HCT116 (cell line): ENCODE measurements at places on chromosomes 4 and X. TPM values are rescaled to one million over a fixed set of nuclear protein-coding genes. Genes with fewer than 3 reads are reported as not detected.

Gene SLITRK4
- total RNA-seq: not detected

Gene SSX4
- total RNA-seq: not detected

Gene NUDT10
- total RNA-seq: not detected

Gene GLOD5
- not detected for total RNA-seq

Gene LUZP4
- total RNA-seq: not detected

GRCh38 chr4:183507925-183508696, 3.3 kb downstream of the ING2 start:
- no peak for DNase-seq
- peaks cover 2% of the 10 kb centered on the region for H3K4me1 ChIP-seq
- H3K27ac ChIP-seq: no peak overlapping the region
- H3K36me3 ChIP-seq: 0 out of 2 replicates have a peak, but pooled peaks cover 3% of the 10 kb centered on the region
- H3K27me3 ChIP-seq: no peaks in the 10 kb centered on the region
- H3K4me3 ChIP-seq: no peak overlapping the region

DNA sequence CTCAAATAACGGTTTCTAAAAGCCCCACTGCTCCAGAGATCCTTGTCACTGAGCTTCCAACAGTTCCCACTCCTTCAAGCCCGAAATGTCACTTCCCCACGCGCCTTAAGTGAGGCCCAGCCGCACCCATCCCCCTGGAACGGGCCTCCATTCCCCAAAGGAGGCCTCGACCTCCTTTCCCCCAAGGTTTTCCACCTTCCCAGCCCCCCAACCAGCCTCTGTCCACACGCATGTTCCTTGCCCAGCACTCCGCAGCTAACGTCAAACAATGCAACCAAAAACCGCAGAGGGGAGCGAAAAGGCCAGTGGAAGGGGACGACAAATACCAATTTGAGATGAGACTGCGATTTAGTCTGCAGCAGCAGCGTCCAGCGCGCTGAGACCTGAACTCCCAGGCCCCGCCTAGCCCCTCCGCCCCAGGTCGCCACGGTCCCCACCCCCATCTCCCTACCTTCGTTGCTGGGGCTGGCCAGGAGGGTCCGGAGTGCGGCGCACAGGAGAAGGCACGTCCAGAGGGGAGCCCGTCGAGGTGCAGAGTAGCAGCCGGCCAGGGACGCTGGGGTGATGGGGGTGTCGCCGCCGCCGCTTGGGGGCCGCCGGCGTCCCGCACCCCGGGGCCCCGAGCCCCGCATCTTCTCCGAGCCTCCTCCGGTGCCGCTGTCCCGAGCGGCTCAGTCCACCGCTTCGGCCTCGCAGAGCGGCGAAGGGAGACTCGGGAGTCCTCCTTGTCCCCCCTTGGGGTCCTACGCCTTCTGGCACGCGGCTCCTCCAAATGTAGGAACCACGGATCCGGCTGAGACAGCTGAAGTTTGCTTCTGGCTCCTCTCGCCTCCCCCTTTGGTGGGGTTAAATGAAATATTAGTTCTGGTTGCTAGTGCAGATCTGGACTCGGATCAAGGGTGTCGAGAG, 924 bp downstream of the EPHA5 start:
- DNase-seq: no peak
- no peaks in the 10 kb centered on the region for H3K27me3 ChIP-seq
- no peaks in the 10 kb centered on the region for H3K4me1 ChIP-seq
- H3K27ac ChIP-seq: no peak overlapping the region
- no peak overlapping the region for H3K4me3 ChIP-seq

- no peak for DNase-seq
- H3K4me3 ChIP-seq: no peak overlapping the region
- H3K27me3 ChIP-seq: no peaks in the 10 kb centered on the region
Observed at GRCh38 chr4:60683357-60683756, 516.8 kb upstream of the ADGRL3 start.

DNA sequence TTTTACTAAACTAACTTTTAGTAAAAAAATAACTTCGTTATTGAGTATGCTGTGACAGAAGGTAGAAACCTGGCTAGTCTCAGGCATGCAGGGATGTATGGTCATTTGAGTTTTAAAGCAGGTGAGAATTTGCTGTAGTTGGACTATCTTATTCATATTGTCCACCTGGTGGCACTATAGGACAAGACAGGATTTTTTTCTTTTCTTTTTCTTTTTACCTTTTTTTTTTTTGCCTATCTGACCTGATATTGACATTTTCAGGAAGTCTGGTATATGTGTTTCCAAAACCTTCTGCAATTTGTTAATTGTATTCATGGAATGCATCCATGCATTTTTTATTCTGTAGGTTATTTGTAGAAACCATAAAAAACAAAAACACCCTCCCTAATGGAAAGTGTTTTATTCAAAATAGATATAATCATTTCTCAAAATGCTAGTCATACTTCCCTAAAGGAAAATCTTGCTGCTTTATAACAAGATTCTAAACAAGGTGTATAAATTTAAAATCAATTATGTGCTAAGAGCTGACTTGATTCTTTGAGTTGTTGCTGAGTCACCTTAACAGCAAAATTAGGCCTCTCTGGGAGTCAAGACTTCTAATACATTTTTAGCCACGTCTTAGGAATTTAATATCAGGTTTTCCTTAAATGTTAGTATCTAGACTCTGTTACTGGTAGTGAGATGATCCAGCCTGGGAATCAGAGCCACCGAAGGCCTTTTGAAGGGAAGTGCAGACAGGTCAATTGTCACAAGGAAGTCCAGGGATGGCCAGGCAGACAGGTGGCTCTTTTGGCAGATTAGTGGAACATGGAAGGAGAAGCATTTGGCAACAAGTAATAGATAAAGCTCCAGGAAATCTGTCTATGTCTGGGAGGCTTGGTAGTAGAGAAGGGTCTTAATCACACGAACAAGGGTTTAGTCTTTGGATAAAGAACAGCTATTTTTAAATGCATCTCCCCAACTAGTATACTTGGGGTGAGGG, 201.3 kb upstream of the GNPDA2 start:
- no peaks in the 10 kb centered on the region for H3K36me3 ChIP-seq
- peak; percentile 2 for DNase-seq
- H3K27ac ChIP-seq: no peak overlapping the region
- H3K4me3 ChIP-seq: no peak overlapping the region
- no peaks in the 10 kb centered on the region for H3K27me3 ChIP-seq

DNA sequence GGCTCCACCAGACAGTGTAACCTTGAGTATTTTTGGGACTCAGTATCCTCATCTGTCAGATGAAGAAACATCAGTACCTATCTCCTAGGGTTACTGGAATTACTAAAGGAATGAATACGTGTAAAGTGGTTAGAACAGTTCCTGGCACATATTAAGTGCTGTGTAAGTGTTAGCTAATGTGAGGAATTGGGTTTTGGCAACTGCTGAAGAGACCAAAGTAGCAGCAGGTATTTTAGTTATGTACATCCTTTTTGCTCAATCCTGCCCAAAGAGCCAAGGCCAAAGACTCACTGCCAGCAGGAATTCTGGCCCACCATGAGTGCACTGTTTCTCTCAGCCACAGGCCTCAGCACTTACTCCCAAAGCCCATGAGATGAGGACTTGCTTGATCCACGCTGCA, 16.7 kb upstream of the MCF2 start:
- no peak overlapping the region for H3K27ac ChIP-seq
- H3K4me1 ChIP-seq: no peaks in the 10 kb centered on the region
- no peak for DNase-seq

DNA sequence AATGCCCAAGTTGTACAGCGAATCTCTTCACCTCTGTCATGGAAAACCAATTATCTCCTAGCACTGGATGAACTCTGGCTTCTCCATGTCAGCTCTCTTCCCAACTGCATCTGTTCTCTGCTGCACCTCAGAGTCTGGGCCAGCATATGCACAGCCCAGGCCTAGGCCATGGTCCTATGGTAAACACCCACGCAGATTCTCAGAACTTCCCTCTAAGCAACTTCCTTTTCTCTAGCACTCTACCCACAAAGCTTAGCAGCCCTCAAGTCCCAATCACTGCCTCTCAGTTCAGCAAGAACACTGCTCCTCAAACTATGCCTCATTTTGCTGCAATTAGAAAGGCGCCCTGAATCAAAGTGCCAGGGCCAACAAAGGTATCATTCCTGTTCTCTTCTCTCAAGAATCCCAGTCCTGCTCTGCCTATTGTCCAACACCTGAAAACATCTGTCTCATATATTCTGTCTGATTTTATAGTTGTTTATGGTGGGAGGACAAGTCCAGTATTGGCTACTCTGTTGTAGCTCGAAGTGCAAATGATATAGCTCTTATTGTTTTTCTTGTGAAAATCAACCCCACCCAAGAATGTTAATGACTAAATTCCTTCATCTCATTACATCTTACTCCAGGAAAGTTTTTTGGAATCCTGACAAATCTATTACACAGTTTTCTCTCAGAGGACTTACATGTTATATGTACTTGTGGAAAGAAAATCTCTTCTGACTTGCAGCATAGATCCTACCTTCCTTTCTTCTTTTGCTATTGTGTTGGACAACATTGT, 85.4 kb downstream of the DCHS2 start:
- no peak for DNase-seq
- H3K27ac ChIP-seq: no peak overlapping the region
- H3K36me3 ChIP-seq: no peaks in the 10 kb centered on the region
- H3K27me3 ChIP-seq: no peaks in the 10 kb centered on the region
- no peak overlapping the region for H3K4me3 ChIP-seq

DNA sequence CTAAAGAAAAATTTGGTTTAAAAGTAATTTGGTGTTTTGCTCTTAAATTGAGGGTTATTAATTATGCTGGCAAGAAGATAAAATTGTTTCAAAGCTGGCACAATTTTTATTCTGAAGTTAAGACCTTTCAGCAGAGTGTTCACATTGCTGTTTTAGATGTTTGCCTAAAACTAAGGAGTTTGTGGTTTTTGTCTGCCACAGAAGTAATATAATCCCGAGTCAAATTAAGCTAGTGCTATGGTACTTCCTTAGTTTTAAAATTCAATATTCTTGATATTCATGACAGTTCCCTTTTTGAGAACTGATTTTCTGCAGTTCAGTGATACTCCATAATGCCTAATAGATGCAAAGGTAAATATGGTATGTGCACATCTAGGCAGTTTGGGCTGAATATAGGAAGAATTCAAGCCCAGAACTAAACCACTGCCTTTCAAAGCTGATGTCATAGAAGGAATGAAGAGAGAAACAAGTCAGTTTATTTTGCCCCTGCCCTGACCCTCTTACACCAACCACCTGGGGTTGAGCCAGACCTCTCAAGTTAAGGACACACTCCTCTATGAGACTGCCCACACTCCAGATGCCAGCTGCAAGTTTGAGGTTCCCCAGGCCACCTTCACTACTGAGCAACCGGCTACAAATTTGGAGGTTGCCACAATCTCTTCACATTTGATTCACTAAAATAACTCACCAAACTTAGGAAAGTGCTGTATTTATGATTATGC, 32.1 kb upstream of the VEGFC start:
- H3K36me3 ChIP-seq: no peaks in the 10 kb centered on the region
- no peaks in the 10 kb centered on the region for H3K4me1 ChIP-seq
- no peak overlapping the region for H3K27ac ChIP-seq
- DNase-seq: no peak
- H3K27me3 ChIP-seq: no peaks in the 10 kb centered on the region
- H3K4me3 ChIP-seq: no peak overlapping the region

DNA sequence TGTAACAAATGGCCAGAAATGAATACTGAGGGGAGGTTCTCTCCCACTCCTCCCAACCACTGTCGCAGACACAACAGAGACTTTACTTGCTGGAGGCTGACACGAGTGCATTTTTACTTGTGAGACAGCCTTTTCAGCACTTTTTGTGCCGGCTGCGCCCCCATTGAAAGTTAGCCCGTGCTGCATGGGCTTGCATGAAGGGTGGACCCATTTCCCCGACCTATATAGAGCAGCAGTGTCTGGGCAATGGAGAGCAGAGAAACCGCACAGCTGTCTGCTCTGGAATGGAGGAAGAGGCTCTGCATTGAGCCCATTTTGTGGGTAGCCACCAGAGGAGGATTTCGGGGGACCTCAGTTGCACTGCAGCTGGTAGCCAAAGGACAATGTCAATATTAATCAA, 208.8 kb downstream of the UGT8 start:
- no peak overlapping the region for H3K27ac ChIP-seq
- H3K4me3 ChIP-seq: no peak overlapping the region

GRCh38 chr4:141352909-141353525, 132.3 kb downstream of the ZNF330 start:
- no peaks in the 10 kb centered on the region for H3K36me3 ChIP-seq
- no peaks in the 10 kb centered on the region for H3K4me1 ChIP-seq
- DNase-seq: no peak
- H3K27ac ChIP-seq: no peak overlapping the region
- H3K4me3 ChIP-seq: no peak overlapping the region

DNA sequence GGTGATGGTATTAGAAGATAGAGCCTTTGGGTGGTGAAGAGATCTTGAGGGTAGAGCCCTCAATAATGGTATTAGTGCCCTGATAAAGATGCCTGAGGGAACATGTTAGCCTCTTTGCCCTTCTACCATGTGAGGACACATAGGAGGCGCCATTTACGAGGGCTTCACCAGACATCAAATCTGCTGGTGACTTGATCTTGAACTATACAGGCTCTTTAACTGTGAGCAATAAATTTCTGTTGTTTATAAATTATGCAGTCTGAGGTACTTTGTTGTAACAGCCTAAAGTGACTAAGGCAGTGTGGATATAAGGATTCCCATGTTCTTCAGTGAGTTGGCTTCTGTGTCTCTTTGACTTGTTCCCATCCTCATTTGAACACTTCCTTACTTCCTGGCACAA, 11.8 kb downstream of the MOB1B start:
- H3K36me3 ChIP-seq: no peaks in the 10 kb centered on the region
- no peak overlapping the region for H3K27ac ChIP-seq
- H3K4me3 ChIP-seq: no peak overlapping the region
- H3K27me3 ChIP-seq: no peaks in the 10 kb centered on the region

DNA sequence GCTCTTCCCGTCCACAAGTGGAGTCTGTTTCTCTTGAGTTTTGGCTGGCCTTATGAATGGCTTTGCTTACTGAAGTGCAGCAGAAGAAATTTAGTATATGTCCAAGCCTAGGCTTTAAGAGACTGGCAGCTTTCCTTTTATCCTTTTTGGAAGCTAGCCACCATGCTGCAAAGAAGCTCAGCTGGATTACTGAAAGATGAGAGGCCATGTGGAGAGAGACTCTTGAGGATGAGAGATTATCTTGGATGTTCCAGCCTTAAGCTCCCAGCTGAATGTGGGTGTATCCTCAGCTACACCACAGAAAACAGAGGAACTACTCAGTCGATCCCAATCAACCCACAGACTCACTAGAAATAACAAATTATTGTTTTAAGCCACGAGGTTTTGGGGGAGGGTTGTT, 12.5 kb downstream of the CCNG2 start:
- no peaks in the 10 kb centered on the region for H3K27me3 ChIP-seq
- peaks cover 17% of the 10 kb centered on the region for H3K36me3 ChIP-seq
- no peak overlapping the region for H3K27ac ChIP-seq
- no peaks in the 10 kb centered on the region for H3K4me1 ChIP-seq
- DNase-seq: no peak

GRCh38 chr4:71538528-71538927, 199.7 kb downstream of the SLC4A4 start:
- H3K27me3 ChIP-seq: no peaks in the 10 kb centered on the region
- DNase-seq: no peak
- no peaks in the 10 kb centered on the region for H3K4me1 ChIP-seq

GRCh38 chr4:160038615-160039014, 935.7 kb downstream of the RAPGEF2 start:
- DNase-seq: no peak
- no peak overlapping the region for H3K4me3 ChIP-seq
- H3K36me3 ChIP-seq: no peaks in the 10 kb centered on the region
- H3K27me3 ChIP-seq: no peaks in the 10 kb centered on the region
- H3K27ac ChIP-seq: no peak overlapping the region
- no peaks in the 10 kb centered on the region for H3K4me1 ChIP-seq

- no peaks in the 10 kb centered on the region for H3K36me3 ChIP-seq
- no peaks in the 10 kb centered on the region for H3K27me3 ChIP-seq
- H3K27ac ChIP-seq: no peak overlapping the region
- peak; percentile 6 for DNase-seq
Observed at GRCh38 chr4:134777606-134778005, 576.0 kb upstream of the PABPC4L start.
